Psoas muscle (tissue), 8 donors: ENCODE measurements at places on chromosomes 13 and 19. TPM values are rescaled to one million over a fixed set of nuclear protein-coding genes. Genes with fewer than 3 reads are reported as not detected.

EMP3 gene
- total RNA-seq, result 14.3 TPM

- DNase-seq, result no peak
Observed at GRCh38 chr13:22848539-22849052, 332.2 kb upstream of the SGCG start.

DNA sequence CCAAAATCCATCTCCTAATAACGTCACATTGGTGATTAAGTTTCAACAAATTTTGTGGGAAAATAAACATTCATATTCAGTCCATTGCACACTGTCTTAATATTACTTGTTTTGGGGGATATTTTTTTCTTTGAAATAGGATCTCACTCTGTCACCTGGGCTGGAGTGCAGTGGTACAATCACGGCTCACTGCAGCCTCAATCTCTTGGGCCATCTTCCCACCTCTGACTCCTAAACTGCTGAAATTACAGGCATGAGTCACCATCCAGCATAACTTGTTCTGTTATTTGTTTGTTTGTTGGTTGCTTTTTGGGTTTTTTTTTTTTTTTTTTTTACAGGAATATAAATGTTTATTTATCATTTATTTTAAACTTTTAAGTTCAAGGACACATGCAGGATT is 556.1 kb upstream of the SLITRK6 start:
- no peak for DNase-seq

DNA sequence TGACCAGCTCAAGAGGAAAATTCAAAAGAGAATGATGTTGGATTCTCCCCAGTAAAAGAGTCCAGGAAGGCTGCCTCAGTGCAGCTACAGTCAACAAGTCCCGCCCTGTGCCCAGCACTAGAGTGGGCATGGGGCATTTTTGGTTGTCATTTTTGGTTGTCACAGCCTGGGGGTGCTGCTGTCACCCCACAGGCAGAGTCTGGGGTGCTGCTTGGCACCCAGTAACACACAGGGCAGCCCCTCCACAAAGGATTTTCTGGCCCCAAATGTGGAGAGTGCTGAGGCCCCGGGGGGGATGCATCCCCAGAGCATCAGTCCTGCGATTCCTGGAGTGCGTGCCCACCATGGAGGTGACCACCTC is 28.2 kb upstream of the TMEM255B start:
- no peak for DNase-seq

DNA sequence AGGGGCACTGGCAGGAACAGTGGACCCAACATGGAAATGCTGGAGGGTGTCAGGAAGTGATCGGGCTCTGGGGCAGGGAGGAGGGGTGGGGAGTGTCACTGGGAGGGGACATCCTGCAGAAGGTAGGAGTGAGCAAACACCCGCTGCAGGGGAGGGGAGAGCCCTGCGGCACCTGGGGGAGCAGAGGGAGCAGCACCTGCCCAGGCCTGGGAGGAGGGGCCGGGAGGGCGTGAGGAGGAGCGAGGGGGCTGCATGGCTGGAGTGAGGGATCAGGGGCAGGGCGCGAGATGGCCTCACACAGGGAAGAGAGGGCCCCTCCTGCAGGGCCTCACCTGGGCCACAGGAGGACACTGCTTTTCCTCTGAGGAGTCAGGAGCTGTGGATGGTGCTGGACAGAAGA is 4.1 kb downstream of the KLK2 start:
- no peak for DNase-seq

DNA sequence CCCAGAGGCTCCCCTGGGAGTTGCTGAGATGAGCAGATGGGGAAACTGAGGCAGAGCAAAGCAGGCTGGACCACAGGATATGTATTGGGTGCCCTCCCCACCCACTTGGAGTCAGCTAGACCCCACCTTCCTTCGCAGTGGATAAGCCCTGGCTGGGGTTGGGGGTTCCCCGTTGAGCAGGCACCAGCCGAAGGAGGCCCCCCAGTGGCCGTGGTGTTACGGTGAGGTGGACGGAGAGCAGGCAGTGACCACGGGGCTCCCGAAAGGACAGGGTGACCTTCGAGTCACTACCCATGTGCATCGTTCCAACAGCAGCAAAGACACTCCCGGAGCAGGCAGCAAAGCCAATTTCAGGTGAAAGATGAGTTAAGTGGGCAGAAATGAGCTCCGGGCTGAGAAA is 62.4 kb upstream of the ADGRE5 start:
- DNase-seq, result peak; percentile 51
